Lung (tissue), 17 donors: ENCODE measurements at places on chromosomes 3 and 15.

DNA sequence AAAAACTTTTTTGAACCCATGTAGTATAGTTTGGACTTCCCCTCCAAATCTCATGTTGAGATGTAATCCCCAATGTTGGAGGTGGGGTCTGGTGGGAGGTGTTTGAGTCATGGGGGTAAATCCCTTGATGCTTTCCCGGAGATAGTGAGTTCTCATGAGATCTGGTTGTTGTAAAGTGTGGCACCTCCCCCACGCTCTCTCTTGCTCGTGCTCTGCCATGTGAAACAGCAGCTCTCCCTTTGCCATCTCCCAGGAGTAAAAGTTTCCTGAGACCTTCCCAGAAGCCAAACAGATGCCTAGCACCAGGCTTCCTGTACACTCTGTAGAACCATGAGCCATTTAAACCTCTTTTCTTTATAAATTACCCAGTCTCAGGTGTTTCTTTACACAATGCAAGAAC, 16.0 kb upstream of the RNU6-1 start:
- DNase-seq = no peak

DNA sequence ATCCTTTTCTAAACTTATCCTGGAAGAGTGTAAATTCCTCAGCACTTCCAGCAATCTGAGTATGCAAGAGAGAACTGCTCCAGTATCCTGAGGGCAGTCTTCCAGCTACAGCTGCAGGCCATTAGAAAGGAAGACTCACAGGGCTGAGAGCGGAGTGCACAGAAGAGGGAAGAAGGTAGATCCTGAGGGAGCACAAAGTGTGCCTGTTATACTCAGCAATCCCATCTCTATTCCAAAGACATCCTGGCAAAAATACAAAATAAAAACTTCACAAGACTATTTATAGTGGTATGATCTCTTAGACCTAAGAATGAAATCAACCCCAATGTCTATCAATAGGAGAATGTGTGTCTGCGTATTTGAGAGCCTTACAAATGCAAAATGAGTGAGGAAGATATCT, 292.0 kb downstream of the ZIC1 start:
- DNase-seq = no peak

DNA sequence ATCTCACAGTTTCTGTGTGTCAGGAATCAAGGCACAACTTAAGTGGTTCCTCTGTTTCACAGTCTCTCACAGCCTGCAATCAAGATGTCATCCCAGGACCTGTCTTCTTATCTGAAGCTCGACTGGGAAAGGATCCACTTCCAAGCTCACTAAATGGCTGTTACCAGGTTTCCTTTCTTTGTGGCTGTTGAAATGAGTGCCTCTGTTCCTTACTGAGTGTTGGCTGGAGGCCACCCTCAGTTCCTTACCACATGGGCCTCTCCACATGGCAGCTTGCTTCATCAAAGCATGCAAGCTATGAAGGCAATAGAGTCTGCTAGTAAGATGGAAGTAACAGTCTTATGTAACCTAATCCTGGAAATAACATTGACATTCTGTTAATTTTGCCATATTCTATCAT, 174.0 kb downstream of the ERC2 start:
- DNase-seq = no peak

GRCh38 chr15:70014331-70014730, 83.4 kb downstream of the TLE3 start:
- no peak for DNase-seq

GRCh38 chr15:70589221-70589620, 174.1 kb downstream of the UACA start:
- no peak for DNase-seq

DNA sequence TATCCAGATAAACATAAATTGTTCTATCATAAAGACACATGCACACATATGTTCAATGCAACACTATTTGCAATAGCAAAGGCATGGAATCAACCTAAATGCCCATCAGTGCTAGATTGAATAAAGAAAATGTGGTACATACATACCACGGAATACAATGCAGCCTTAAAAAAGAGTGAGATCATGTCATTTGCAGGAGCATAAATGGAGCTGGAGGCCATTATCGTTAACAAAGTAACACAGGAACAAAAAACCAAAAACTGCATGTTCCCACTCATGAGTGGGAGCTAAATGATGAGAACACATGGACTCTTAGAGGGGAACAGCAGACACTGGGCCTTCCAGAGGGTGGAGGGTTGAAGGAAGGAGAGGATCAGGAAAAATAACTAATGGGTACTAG, 79.2 kb downstream of the SH3GL3 start:
- no peak for DNase-seq

DNA sequence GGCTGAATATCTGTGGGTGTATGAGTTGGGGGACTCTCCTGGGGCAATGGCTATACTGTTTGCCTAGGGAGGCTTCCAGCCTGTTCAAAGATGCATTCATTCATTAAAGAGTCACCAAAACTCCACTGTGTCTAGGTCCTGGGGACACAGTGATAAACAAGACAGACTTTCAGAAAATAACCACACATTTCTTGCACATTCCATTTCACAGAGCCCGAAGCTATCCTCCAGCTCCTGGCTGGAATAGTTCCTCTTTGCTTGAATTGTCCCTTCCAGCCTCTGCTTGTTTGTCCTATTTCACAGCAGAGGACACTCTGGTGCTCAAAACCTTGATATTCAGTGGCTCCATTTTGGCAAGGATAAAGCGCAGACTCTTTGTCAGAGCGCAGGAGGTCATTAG, 61.7 kb upstream of the ITGA11 start:
- no peak for DNase-seq

DNA sequence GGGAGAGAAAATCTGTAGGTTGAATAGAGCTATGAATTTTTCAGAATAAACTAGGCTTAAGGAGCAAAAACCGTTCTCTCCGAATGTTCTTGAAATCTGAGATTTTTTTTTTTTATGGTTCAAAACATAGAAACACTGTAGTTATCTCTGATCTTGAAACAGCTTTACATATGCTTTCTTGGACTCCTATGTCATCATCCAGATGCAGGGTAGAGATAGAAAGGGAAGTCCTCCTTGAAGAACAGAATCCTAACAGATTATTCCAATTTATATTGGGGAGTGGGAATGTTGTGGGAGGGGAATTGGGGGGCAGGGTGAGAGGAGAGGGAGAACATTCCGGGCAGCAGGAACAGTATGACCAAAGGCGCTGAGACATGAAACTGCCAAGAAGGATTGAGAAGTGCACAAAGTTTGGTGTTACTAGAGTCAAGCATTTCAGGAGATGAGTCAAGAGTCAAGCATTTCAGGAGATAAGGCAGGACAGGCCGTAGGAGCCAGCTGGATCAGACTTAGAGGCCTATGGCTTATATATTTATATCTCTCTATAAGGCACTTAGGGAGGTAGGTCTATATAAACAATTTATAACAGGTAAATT, 21.9 kb upstream of the ST3GAL6 start:
- no peak for DNase-seq

DNA sequence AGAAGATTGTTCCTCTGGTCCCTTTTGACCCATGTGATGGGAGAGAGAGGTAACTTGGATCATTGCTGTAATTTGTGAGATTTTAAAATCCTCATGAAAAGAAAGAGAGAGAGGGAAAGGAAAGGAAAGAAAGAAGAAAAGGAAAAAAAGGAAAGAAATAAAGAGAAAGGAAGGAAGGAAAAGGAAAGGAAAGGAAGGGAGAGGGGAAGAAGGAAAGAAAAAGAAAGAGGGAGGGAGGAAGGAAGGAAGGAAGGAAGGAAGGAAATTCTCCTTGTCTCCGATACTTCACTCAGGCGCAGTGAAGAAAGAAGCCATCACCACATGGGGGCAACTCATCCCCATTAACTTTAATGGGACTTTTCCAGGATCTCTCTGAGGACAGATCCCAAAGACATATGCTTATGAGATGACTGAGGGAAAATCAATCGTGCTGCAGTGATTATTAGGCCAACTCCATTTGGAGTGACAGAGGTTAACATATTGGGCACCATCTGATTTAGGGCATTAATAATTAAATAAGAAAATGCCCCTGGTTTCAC, 123.0 kb downstream of the MEGF11 start:
- no peak for DNase-seq

GRCh38 chr3:128170866-128171516, 17.7 kb downstream of the EEFSEC start:
- DNase-seq = peak; percentile 91

DNA sequence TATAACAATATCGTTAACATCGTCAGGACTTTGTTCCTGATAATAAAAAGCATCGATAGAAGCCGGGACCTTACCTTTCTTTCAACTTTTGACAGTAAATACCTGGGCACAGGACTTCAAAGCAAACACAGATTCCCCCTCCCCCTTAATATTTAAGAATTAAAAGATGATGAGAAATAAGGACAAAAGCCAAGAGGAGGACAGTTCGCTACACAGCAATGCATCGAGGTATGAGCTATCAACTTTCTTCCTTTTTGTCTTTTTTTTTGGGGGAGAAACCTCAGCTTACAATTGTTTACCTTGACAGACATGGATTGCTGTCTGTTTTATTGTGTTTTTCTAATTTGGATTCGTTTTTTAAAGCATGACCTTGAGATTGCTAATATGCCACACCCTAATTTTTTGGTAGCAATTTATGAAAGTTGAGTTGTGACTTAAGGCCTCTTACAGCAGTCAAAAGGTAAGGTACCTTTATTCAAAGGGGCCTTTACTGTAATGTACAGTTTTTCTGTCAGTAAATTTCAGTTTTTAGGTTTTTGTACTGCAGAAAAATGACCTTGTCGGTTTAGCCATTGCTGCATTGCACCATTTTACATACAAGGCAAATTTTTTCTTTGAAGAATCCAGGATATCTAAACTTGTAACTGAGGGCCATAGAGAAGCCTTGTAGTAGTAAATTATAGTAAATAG, 1.1 kb downstream of the CHD2 start:
- DNase-seq = peak; percentile 68

DNA sequence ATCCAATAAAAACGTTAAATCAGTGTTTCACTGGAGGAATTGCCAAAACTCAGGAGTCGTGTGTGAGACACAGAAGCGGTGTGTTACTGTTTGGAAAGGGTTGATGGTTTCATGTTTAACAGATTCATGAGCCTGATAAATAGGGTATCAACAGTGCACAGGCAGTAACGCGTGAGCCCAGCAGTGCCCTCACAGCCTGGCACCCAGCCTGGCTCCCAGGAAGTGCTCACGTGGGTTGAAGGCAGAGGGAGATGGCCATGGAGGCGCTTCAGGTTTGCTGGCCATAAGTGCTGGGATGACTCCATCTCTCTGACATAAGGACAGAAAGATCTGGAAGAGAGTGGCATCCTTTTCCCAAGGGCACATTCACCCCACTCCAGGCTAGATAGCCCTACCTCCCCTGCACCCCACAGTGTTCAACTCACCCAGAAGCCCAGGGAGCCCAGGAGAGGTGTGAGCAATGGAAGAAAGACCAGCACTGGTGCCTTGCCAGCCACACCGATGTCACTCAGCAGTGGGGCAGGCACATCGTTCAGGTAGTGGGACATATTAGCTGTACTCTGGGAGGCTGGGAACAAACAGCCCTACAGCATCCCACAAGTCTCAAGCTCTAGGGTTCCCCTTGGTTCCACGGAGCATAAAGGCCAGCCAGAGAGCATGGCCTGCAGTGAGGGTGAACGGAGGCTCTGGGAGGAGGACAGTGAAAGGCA, 164.3 kb downstream of the LRRK1 start:
- DNase-seq = no peak

DNA sequence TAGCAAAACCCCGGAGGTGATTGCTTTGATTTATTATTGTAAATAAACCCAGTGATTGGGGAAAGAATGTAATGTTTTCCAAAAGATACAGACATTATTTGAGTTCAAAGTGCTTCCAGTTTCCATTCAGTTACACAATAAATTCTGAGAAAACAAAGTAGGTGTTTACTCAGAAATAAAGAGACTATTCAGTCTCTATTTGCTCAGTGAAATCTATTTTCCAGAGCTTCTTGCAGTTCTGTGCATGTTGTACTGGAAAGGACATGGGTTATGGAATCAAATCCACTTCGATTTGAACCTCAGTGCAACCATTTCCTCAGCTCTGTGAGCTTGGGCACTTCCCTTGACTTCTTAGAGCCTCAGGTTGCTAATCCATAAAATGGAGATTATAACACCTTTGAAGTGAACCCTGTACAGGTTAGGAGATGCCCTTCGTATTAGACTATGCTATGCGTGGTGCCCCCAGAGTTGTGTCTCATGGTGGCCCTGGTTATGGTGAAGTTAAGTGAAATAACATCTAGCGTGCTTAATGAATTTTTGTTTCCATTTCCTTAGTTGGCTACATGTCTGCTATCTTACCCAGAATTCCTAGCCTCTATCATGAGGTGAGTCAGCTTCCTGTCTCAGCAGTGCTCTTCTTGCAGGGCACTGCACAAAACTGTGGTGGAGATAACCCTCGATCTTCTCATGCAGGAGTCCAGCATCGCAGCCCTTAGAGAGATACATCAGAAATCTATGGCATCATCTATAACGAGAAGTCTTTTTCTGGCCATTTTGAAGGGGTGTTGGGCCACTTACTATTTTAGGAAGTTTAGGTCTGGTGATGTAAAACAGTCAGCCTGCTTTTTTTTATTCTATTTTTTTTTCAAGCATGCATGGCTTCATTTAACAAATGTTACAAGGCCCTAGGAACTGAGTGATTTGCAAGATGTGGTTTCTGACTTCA, 97.7 kb downstream of the RPL39L start:
- no peak for DNase-seq

DNA sequence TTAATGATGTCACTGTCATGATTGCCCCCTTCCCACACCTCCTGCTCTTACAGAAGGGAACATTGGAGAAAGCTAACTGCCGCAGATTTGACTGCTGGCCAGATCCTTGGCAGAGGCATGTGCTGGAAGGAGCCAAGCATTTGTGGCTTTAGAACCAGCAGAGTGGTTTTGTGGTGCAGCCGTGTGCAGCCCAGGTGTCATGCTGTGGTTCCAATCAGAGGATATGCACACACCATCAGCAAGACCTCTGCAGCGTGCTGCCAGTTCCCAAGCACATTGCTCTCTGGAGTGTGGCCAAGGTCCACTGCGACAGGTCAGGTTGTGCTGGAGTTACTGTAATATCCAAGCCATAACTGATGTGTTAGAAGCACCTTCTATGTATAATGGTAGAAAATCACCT, 61.6 kb downstream of the OTOL1 start:
- DNase-seq = no peak

DNA sequence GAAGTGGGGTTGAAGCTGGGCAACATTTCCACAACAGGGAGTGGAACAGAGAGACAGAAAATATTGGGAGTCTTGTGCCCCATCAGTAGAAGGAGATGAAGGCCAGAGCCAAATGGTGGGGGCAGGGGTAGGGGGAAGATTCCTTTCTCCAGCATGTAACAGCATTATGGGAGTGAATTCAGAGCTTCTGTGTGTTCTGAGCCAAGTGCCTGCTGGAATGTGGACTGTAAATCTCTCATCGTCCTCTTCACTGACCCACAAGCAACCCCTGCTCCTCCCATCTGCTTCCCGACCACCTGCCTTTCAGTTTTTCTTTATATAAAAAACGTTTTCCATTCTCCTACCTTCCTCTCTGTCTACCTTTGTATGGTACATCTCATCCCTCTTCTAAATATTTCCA, 344.2 kb upstream of the TPRG1 start:
- peak; percentile 14 for DNase-seq

- peak; percentile 35 for DNase-seq
Measured at GRCh38 chr15:60994963-60995475, 234.1 kb downstream of the RORA start.

DNA sequence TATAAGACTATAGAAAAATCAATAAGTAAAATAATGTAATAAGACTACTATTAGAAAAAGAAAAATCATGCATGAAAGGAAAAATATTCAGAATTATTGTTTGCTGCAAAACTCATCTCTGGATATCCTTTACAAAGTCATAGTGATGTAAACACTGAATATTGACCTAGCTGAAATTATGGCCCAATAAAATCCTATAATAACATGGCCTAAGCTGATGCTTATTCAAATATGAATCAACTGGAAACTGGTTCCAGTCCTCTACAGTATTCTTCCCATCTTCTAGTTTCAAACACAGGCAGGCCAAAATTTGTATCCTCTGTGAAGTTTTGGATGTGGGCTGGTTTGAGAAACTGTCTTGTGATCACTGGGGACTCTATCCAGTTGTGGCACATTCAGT, 134.5 kb downstream of the CNTN3 start:
- DNase-seq = no peak
